ENCODE measurements at places on chromosomes 12 and 14.

DNA sequence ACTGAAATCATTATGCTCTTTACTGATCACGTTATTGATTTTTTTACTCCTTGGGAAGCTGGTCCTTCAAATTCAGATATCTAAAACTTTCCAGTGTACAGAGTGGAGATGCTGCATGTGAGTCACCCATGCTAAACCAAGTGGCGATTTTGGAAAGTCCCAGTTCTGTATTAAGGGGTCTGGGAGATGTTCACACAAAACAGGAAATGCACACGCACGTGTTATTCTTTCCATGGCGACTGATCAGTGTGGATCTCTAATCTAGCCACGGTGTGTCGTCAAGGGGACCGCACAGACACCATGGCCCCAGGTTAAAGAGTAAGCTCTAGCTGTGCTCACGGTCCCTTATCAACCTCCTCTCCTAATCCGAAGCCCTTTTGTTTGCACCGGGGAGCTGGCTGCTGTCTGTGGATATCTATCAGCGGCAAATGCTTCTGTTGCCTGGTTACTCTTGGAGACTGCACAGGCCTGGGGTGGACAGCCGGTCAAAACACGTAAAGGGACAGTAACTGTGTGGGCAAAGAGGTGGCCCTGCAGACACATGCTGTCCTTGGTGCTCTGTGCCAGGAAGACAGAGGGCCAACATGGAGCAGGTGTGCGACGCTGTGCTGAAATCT lies 96.6 kb downstream of the RIMBP2 start:
- DNase-seq, result no peak

DNA sequence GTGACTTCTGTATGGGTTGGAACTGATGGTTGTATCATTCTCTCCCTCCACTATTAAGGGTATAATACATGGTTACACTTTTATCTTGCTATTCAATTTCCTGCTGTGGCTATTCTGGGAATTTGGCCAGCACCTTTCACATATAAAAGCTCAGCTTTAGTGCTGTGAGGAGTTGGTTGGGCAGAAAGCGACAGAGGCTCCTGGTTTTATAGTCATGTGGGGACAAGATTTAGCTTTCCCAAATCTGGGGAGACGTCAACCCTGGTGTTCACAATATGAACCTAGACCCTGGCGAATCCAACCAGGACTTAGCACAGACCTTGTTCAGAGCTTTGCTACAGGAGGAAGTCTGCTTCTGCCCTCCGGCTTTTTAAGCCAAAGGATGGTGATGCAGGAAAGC lies 36.5 kb downstream of the FOS start:
- peak; percentile 70 for DNase-seq

DNA sequence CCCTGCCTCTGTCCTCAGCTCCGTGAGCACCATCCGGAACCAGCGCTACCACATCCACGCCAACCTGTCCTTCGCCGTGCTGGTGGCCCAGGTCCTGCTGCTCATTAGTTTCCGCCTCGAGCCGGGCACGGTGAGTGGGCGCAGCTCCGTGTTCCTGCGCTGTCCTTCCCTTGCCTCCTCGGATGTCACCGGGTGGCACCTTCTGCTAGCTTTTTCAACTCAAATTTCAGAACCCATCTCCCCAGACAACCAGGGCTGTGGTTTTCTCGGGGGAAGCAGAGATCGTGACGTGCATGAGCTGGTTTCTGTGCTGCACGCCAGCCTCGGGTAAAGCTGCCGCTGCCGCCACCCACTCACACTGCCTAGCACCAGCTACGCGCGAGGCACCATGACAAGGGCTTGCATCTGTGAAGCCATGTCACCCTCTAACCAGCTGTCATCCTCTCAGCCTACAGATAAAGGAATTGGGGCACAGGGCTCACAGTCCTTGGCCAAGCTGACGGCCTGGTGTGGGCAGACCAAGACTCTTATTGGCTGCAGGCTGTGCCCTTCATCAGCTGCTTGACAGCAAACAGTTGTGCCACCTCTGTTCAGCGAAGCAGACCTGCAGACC lies 152.1 kb downstream of the ADGRD1 start:
- no peak for DNase-seq

DNA sequence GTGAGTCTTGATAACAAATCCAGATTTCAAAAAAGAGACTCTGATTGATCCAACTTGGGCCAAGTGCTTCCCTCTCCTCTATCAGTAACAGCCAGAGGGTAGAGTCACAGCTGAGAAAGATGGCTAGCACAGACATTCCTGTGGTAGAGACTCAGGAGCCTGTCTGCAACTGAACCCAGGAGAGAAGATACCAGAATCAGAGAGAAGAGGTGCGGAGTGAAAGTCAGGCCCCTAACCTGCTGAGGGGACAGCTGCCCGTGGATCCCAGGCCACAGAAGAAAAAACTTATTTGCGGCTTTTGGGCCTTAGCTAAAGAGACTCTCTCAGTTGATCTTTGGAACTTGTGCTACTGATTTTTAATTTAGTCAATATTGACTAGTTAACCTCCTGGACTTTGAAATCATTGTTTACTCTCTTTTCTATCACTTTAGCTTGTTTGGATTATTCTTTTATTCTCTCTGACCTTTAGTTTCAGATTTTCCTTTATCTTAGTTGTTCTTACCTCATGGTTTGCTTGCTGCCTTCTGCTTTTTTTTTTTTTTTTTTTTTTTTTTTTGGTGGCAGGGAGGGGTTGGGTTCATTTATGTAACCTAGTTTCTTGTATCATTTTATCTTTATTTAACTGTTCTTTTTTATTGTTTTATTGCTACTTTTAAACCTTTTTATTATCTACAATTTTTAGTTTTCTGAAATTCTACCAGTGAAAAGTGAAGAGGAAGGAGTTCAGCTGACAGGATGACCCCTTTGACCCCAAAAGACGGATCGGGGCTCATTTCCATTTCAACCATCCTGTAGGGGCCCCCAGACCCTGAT lies 154.9 kb upstream of the KRR1 start:
- no peak for DNase-seq

DNA sequence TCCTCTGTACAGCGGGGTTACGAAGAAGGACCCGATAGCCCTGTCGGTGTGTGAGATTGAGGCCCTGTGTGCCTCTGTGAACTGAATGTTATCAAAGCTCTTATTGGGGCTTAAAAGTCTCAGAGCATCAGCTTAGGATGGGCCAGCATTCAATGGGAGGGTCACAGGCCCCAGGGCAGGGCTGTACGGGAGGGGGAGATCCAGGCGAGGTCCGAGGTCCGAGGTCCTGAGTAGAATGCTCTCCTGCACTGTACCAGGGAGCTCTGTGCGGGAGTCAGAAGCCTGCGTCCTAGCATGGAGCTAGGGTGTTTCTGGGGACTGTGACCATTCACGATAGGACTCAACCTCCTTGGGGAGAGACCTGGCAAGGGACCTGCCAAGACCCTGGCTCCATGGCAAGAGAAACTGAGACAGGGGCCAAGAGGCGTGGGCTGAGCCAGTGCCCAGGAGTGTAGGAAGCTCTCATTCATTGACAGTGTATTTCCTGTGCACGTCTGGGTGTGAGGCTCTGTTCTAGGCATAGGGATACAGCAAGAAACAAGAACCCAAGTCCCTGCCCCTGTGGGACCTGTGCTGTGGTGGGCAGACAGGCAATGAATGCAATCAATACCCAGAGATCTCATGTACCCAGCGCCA lies 12.0 kb upstream of the FAM181A start:
- DNase-seq, result no peak

DNA sequence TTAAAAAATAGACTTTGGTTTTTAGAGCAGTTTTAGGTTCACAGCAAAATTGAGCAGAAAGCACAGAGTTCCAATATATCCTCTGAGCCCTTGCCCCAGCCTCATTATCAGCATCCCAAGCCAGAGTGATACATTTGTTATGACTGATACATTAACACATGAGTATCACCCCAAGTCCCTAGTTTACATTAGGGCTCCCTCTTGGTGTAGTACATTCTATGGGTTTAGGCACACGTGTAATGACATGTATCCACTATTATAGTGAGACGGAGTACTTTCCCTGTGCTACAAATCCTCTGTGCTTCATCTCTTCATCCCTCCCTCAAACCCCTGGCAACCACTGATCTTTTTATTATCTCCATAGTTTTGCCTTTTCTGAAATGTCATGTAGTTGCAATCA lies 22.5 kb upstream of the GSG1 start:
- DNase-seq, result no peak

DNA sequence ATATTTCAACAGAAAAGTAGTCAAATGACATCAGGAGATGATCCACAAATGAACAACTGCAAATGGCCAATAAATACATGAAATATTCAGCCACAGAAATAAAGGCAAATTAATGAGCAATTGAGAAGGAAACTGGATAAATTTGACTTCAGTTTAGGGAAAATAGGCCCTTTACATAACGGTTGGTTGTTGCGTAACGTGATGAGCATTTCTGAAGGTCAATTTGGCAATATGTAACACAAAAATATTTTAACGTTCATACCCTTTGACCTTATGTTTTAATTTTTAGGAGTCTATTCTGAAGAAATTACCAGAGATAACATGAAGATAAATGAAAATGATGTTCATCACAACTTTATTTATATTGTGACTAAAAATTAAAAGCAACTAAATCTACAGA lies 14.7 kb upstream of the MSRB3 start:
- no peak for DNase-seq
